ENCODE measurements at places on chromosomes 16 and 17.

DNA sequence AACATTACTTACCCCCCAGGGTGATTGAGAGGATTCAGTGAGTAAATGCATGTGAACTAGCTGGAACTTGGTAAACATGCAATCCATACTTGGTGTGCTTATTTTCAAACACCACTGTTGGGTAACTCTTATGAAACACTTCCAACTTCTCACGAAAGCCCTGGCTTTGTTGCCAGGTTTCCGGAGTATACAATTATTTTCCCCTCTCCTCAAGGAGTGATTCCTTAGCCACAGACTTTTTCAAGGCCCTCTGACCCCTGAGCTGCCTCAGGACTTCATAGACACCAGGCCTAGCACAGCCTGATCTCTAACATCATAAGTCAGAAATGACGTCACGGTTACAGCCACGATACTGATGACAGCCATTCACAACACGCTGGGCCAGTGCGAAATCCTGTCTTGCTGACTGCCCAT, 27.6 kb downstream of the HSD17B2 start:
- DNase-seq = no peak

GRCh38 chr17:76199469-76199868, 40.8 kb downstream of the RNF157 start:
- no peak for DNase-seq

DNA sequence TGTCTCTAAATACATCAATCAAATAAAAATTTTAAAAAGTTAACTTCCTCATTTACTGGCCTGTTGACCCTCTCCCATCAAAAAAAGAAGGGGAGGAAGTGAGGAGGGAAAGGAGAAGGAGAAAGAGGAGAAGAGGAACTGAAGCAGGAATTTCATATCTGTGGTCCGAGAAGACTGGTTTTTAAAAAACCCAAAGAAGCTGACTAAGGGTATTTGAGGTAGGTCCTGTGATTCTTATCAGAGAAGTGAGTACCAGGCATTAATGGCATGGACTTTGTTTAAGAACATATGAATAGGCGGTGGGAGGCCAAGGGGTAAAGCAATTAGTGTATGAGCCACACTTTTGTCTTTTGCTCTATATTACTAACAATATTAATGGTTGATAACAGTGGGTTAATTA, 2.0 kb downstream of the SLC46A1 start:
- no peak for DNase-seq

- DNase-seq = no peak
Measured at GRCh38 chr17:6435968-6436367, 1.0 kb upstream of the AIPL1 start.

DNA sequence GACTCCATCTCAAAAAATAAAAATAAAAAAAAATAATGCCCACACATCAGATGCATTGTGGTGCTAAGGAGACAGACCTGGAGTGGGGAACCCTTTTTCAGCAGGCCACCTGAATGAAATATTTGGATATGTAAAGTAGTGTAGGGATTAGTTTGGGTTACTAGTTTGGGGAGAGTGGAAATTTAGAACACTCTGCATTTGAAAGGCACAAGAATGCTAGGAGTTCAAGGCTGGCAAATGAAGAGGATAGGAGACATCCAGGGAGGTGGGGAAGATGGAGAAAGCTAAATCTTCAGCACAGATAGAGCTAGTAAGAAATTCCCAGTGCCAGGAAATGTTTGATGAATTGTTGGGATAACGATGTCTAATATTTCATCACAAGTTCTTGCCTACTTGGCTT, 298.3 kb upstream of the ERCC4 start:
- no peak for DNase-seq

DNA sequence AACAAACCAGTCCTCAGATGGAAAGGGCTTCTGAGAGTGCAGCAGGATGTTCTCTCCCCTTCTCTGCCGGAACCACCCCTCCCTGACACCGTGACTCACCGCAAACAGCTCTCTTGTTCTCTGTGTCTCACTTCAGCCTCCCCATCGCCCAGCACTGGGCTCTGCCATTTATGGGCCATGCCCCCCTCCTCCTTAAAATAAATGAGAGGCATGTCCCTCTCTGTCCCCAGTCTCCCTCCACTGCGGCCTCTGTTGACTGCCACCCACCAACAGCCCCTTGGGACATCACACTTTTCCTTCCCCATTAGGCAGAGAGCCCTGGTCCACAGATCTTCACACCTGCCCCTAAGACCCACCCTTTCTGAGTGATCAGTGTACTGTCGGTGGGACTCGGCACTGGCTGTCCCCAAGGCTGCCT, 6.3 kb downstream of the CCDC102A start:
- no peak for DNase-seq

DNA sequence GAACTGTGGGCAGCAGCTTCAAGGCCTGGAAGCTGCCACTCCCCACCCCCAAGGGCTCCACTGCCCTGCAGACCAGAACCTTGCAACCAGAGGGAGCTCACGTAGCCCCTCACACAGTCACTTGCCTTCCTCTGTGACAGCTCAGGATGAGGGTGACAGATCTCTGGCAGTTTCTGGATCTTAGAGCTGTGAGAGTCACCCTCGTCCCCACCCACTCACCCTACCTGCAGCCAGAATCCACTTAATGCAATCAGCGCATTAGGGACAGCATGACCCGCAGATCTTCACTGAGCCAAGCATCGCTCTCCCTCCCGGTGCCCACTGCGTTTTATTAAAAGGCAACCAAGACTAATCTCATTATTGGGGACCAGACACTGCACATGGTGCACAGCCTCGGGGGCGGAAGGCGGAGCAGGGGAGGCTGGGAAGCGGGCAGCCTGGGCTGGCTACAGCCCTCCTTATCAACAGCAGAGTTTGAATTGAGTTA, 3.5 kb downstream of the CYB561 start:
- DNase-seq = no peak

DNA sequence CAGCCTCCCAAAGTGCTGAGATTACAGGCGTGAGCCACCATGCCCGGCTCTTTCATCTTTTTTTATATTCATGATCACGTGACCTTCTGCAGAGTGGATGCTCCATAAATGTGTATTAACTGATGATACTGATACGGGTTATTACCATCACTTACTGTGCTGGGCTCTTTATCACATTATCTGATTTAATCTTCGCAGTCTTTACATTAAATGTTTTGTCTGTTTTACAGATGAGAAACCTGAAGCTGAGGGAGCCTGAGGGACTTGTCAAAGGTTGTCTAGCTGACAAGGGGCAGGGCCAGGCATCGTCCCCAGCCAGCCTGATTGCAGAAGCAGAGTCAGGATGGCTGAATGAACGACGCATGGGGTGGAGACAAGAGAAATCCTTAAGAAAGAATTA, 104.4 kb downstream of the NTN1 start:
- no peak for DNase-seq

DNA sequence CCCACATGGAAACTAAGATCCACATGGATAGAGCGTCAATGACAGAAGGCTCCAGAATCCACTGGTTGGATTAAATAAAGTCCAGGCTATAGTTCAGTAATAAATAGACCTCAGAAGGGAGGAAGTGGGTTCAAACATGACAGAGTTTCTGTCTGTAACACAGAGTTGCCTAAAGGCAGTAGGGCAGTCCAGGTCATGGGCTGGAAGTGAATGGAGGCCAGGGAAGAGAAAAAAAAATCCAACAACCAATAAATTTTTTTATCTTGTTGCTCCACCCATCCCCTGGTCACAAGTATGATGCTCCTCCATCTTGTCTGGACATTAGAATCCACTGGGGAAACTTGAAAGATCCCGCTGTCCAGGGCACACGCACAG, 92.4 kb downstream of the RGS9 start:
- DNase-seq = no peak
